ENCODE measurements at places on chromosomes 2 and 18.

DNA sequence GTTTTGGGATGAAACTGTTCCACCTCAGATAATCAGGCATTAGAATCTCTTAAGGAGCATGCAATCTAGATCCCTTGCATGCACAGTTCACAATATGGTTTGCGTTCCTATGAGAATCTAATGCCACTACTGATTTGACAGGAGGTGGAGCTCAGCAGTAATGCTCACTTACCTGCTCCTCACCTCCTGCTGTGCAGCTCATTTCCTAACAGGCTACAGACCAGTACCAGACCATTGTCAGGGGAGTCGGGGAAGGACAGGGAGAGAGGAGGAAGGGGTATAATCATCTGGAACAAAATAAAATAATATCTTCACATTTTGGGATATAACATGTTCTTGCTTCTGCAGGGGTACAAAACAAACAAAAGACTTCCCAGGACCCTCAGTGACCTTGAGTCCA, 532.0 kb upstream of the FSHR start:
- DNase-seq, result no peak

DNA sequence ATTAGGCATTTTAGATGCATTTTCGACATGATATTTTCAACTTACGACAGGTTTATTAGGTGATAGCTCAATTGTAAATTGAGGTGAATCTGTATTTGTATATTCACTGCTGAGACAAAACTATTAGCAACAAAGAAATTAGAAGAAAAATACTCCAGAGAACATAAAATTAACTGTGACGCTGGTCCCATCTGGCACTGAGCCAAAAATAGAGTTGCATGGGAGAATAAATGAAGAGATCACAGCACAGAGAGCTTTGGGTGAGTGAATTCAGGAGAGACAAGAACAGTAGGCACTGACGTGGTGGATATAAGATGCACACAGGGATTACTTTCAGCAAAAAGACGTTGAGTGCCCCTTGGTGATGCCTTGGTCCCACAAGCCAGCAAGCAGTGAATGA, 306.2 kb upstream of the RAB6C start:
- DNase-seq, result no peak

DNA sequence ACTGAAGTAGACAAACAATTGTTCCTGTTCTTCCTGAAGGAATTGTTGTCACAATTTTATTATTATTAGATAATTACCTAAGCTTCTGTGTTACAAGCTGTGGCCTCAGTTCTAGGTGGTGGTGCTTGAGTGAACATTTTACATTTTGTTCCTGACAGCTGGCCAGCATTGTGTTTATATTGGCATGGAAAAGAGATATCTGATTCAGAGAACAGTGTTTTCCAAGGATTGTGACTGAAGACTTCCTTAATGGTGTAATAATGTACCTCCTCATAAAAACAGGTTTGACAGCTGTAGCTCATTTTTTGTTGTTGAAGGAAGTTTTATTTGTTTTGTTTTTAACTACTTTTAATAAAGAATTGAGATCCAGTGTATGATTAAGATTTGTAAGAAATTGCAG, 95.2 kb downstream of the EPB41L5 start:
- no peak for DNase-seq

GRCh38 chr2:210861038-210861665, 304.8 kb downstream of the CPS1 start:
- no peak for DNase-seq

DNA sequence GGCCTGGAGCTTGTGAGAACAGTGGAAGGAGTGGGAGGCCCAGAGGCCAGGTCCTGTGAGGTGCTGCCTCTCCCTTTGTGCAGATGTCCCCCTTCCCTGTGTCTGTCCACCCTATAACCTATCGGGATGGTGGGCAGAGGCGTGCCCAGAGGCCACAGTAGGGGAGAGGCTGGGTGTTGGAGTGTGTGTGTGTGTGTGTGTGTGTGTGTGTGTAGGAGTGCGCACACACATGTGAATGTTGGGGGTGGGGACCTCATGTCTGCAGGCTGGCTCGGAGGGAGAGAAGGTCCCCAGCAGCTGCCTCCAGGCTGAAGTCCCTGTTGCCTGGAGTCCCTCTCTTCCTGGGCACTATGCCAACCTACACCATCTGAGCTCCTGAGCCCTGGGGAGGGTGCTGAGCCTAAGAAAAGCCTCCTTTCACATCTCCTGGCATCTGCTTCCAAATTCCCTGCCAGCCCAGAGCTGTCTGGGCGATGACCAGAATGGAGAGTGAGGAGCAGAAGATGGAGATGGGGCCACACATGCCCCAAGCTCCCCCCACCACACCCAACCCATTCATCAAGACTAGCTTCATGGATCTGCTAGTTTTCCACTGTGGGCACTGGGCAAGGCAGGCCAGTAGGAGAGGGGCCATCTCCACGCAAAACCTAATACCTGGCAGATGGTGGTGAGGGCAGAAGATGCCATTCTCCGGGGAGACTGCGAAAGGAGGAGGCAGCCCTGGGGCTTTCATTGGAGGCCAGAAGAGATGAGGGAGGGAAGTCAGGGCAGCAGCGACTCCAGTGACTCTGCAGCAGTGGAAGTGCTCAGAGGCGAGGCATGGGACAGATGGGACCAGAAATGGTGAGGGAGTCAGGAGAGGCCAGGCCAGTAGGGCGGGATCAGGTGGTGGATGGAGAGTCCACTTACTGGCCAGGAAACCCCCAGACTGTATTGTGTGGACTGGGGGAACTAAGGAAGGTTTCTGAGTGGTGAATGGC, 20.3 kb downstream of the KCNK3 start:
- DNase-seq, result no peak

- no peak for DNase-seq
Observed at GRCh38 chr2:238695538-238695937, 152.3 kb upstream of the TWIST2 start.

- DNase-seq, result peak; percentile 12
Observed at GRCh38 chr18:623761-624620, 27.2 kb downstream of the CLUL1 start.

- peak; percentile 39 for DNase-seq
Observed at GRCh38 chr2:143110758-143111428, 18.3 kb upstream of the ARHGAP15 start.

GRCh38 chr2:141392517-141393213, 738.2 kb downstream of the LRP1B start:
- no peak for DNase-seq

DNA sequence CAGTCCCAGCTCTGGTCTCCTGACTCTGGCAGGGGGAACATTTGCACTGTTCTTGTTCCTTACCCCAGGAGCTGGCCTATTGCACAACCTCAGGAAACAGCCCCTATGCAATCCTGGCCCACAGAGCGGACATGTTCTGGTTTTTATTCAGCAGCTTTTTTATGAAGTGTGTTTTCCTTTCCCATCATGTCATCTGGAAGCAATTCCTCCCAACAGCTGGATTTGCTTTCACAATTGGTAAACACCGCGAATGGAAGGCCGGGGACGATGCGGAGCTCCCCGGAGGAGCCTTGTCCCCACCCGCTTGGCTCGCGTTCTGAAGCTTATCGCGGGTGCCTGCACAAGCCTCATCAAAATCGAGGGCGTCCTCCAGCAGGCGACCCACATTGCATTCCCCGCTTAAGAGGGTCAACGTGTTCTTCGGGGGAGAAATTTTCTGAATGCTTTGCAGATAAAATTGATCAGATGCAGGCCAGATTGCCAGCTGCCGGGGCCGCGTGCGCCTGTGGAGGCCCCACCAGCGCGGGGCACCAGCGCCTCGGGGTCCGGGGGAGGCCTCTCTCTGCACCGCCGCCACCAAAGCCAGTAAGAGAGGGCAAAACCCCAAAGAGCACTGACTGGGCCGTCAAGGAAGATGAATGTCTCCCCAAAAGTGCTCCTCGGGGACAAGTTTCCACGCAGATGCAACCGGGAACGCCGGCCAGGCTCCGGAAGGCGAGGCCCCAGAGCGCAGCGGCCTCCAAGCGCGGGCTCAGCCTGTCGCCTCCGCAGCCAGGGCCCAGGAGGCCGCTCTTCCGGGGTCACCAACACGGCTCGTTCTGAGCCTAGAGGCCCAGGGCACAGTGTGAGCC, 60.3 kb upstream of the SP3 start:
- no peak for DNase-seq

- peak; percentile 62 for DNase-seq
Observed at GRCh38 chr2:127025359-127026166, 81.4 kb downstream of the BIN1 start.

GRCh38 chr2:86787736-86788135, 3.0 kb downstream of the CD8A start:
- DNase-seq, result no peak

DNA sequence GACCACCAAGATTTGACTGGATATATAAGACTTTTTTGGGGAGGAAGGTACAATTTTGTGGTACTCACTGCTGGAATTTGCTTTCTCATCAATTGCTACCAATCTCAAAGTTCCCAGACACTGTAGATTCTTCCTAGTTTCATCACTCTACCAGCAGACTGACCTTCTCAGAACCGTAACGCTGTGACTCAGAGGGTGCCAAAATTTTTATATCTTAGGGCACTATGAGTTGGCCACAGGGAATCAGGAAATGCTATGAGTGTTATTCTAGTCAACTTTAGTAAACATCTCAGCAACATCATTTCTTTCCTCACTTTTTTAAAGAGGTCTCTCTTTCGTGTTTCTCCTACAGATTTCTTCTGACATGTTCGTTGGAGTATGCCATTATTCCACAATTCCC, 499.0 kb downstream of the TMX3 start:
- peak; percentile 6 for DNase-seq

GRCh38 chr2:197137231-197137630, 173.3 kb downstream of the ANKRD44 start:
- no peak for DNase-seq

DNA sequence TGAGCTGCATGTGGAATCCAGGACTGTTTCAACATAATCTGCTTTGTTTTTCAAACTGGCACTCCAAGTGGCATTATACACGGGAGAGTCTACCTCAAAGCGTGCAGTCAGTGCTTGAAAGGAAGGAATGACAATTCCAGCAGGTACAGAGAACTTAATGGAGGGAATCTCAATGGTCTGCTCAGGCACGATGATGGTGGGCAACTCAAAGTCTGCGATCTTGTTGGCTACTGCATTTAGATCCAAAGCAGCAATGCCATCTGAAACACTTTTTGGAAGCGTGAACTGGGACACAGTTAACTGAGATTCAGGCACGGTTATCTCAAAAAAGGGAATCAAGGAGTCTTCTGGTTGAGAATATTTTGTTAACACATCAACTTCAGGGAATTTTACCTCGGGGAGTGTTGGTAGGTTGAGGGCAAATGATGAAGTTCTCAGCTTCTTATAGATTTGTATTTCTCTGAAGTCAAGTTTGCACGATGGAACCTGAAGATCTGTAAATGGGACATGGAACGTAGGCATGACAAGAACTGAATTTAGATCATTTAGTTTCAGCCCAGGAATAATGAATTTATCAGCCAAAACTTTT, 38.7 kb downstream of the APOB start:
- no peak for DNase-seq

GRCh38 chr2:129469871-129470270, 509.6 kb upstream of the RAB6C start:
- DNase-seq, result no peak

DNA sequence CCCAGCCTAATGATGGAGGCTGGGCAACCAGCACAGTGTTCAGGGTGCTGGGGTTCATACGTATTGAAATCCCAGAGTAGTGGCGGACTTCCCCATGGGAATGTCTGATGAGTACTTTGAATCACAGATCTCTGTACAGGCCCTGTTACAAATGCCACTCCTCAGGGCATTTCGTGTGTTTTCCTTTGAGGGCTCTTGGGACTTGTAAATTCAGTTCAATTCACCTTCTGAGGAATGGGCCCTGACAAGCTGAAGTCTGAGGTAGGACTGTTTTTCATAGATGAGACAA, 288 bp upstream of the RDH14 start:
- no peak for DNase-seq

DNA sequence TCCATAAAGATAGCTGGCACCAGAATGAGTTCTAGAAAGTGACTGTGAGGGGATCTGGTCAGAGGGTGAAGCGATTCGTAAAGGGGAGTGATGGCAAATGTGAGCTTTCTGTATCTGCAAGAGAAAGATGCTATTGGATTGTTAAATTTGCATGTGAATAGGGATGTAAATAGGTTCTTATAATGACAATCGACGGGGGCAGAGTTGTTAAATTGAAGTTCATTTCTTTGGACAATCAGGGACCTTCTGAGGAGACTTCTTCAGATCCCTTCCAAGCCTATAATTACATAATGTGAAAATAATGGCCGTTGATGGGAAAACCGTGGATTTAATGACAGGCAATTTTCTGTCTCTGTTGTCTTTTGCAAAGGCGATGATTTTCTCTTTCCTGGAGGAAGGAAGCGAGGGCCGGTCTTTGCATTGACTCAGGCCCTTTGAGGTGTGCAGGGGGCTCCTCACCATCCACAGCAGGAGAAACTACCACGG, 52.2 kb upstream of the TMEM18 start:
- DNase-seq, result no peak

GRCh38 chr2:37585295-37585908, 86.0 kb downstream of the CDC42EP3 start:
- DNase-seq, result no peak

DNA sequence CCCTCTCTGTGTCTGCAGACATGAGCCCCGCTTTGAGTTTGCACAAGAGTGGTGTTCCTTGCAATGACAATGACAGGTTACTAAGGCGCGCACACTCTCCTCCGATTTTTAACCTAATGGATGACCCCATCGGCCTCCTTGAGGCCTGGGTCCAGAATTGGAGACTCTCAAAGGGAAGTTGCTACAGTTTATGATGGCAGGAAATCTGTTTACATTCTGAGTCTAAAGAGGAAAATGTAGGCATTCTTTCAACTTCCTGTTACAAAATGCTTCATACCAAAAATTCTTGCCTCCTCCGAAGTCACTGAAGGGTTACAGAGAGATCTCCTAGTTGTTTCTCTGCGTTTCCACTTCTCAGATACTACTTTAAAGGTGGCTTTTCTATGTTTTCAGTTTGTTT, 225.3 kb upstream of the AGAP1 start:
- no peak for DNase-seq

DNA sequence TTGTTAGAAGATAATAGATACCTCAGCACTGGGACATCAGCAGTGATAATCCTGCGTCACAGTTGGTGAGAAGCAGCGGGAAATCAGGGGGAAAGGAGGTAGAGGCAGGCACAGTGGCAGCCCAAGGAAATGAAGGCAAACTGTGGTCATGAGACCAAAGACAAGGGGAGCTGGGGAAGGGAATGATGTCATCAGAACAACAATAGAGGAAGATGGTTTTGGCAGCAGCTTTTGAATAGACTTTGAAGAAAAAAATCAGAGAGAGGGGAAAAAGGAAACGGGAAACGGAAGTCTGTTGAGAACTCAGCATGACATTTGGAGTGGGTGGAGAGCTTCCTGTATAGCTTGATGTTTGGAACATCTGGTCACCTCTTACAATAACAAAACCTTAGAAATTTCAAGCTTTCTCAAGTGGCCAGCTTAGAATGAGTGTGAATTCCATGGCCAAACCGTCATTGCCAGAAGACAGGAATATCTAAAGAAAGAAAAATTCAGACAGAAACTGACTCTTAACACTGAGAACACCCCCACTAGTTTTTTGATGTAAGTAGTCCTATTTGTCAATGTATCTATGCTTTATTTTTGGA, 18.4 kb upstream of the YES1 start:
- no peak for DNase-seq

GRCh38 chr2:98460573-98461497, 16.2 kb downstream of the INPP4A start:
- DNase-seq, result no peak

GRCh38 chr2:138333121-138333520, 168.4 kb upstream of the SPOPL start:
- no peak for DNase-seq

Data from T1000 (cell line).